ENCODE measurements at places on chromosomes 16 and 17. TPM values are rescaled to one million over a fixed set of nuclear protein-coding genes. Genes with fewer than 3 reads are reported as not detected.

GRCh38 chr16:8649829-8650554 lies 24.4 kb upstream of the ABAT start:
- no peak for DNase-seq

- peak; percentile 88 for DNase-seq
Observed at GRCh38 chr17:7912927-7913524, 3.1 kb downstream of the RNF227 start.

C16orf74 gene
- 3.5 TPM for total RNA-seq

GRCh38 chr17:54848368-54848987 lies 52.2 kb upstream of the TOM1L1 start:
- no peak for DNase-seq

- no peak for DNase-seq
Observed at GRCh38 chr17:15452746-15453145, 14.7 kb downstream of the CDRT4 start.

GRCh38 chr16:85046472-85046916 lies 18.9 kb downstream of the KIAA0513 start:
- no peak for DNase-seq

DNA sequence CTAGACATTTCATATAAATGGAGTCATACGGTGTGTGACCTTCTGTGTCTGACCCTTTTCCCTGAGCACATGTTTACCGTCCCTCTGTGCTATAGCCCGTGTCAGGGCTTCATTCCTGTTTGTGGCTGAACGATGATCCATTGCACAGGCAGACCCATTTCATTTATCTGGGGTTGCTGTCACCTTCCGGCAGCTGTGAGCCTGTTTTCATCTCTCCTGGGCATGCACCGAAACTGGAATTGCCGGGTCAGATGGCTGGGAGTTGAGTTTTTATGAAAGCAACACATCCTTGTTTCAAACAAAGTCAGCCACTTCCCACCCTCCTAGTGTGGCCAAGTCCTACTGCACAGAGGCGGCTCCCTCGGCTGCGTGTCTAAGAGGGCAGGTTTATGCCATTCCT lies 25.5 kb downstream of the BAIAP2 start:
- DNase-seq, result no peak

FAM171A2 gene
- total RNA-seq, result 9.2 TPM

MYO15B gene
- total RNA-seq, result 352 TPM

DNA sequence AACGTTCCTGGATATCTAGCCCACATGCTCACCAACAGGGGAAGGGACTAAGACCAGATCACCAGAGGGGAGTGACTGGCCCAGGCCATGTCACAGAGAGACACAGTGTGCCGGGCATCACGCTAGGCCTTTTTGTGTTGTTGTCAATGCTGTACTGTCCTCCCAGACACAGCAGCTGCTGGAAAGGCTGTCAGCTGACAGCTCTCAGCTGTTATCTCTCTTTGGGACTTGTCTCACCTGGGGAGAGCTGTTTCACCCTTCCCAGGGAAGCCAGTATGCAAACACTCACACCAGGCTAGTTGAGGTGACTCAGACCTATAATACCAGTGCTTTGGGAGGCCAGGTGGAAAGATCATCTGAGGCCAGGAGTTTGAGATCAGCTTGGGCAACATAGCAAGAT lies 19.4 kb downstream of the UNC45B start:
- no peak for DNase-seq

PIK3R5 gene
- total RNA-seq, result 17.0 TPM

GFER gene
- 14.5 TPM for total RNA-seq

GRCh38 chr16:86252596-86252995 lies 257.7 kb upstream of the FOXF1 start:
- DNase-seq, result peak; percentile 8

BAIAP2 gene
- total RNA-seq, result 5.1 TPM

DNA sequence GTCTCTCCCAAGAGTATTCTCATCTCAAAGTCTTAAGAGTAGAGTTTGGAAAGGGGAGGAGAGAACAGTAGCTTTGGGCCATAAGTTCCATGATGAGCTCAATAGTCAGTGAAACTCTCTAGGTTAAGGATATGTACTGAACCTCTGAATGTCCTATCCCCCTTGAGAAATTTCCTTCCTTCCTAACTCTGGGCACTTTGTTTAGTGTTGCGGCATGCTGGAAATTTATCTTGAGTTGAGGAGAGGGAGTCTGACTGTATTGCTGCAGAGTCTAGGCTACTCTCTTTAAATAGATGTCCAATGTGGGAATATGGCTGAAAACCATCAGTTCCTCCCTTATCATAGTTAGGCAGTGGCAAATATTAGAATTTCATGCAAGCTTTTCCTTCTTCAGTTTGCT lies 16.1 kb downstream of the MRTFB start:
- DNase-seq, result no peak

GRCh38 chr16:1099189-1100083 lies 3.4 kb upstream of the C1QTNF8 start:
- DNase-seq, result no peak

GRCh38 chr17:18300725-18301480 lies 13.9 kb downstream of the TOP3A start:
- no peak for DNase-seq

- no peak for DNase-seq
Observed at GRCh38 chr16:87048730-87049115, 268.5 kb downstream of the C16orf95 start.

HOXB8 gene
- not detected for total RNA-seq

GRCh38 chr17:78133971-78134898 lies 3.7 kb downstream of the TMC8 start:
- DNase-seq, result no peak

DNA sequence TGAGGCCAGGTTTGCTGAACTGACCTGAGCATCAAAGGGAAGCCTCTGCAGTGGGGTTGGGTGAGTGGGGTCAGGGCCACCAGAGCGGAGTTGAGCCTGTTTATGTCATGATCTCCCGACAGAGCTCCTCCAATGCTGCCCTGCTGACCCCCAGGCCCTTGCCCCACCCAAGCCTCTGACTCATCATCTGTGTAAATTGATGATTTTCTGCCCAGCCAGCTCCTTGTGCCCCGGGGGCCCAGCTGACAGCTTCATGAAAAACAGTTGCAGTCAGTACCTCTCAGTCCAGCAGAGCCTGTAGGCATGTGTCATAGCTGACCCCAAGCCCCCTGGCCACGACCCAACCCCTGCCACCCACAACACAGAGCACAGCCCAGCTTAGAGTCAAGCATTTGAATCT lies 134.9 kb downstream of the CCT6B start:
- DNase-seq, result no peak

- DNase-seq, result no peak
Observed at GRCh38 chr17:69466905-69467667, 52.6 kb downstream of the MAP2K6 start.

- DNase-seq, result no peak
Observed at GRCh38 chr17:17073030-17073564, 30.8 kb downstream of the MPRIP start.

- DNase-seq, result no peak
Observed at GRCh38 chr16:20676837-20677236, 20.6 kb downstream of the ACSM1 start.

- DNase-seq, result no peak
Observed at GRCh38 chr16:84616515-84616914, 1.4 kb downstream of the COTL1 start.

GFAP gene
- not detected for total RNA-seq

GRCh38 chr16:80554033-80554432 lies 13.2 kb downstream of the DYNLRB2 start:
- DNase-seq, result no peak

ABHD15 gene
- total RNA-seq, result 13.5 TPM

GRCh38 chr17:35775583-35775982 lies 14.9 kb downstream of the C17orf50 start:
- no peak for DNase-seq

RASL10B gene
- 2.2 TPM for total RNA-seq

DNA sequence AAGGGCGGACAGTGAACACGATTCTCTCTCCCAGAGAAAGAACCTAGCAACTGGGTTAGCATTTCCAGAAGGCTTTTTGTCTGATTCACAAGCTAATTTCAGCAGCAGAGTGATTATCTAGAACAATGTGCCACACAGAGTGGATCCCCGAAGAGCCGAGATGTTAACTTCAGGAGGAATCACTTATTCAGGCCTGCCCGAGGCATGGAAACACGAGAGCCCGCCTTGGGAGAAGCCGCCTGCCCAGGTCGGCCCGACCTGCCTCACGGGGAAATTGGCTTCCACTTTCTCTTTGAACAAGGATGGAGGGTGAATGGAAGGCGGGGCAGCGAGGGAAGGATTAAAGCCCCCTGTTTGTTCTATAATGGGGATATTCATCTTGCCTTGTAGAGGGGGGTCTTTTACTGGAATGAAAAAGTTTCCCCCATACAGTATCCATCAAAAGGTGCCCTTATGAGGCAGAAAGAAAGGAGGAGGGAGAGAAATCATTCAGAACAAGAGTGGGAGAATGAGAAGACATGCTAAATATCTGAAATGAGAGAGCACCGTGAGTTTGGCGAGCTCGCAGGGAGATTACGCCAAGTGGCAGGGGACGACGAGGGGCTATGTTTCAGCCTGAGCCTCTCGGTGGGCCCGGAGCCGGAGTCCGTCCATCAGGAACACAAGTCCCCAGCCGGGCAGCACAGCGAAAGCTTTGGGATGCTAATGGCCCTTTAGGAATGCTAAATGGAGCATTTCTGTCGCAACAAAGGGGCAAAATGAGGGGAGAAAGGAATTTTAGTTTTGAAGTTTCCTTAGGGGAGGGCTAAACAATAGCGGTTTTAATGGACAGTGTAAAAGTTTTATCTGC lies 33.0 kb downstream of the NTN1 start:
- no peak for DNase-seq

DNA sequence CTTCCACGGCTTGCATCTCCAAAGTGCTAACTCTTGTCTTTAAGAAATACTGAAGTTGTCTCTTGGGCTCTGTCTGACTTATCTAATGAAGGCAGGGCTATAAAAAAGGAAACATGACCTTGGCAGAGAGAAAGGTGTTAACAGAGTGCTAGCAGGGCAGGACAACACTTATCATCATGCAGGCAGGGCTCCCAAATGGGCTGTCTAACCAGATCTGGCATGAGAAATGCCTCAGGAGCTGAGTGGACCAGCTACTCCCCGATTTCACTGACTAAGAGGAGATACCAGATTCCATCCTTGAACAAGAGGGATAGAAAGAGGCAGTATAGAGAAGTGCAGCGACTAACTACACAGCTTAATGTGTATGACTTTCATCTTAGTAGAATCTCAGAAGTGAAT lies 32.6 kb downstream of the PMP22 start:
- no peak for DNase-seq

TPSAB1 gene
- total RNA-seq, result 72.2 TPM

DNA sequence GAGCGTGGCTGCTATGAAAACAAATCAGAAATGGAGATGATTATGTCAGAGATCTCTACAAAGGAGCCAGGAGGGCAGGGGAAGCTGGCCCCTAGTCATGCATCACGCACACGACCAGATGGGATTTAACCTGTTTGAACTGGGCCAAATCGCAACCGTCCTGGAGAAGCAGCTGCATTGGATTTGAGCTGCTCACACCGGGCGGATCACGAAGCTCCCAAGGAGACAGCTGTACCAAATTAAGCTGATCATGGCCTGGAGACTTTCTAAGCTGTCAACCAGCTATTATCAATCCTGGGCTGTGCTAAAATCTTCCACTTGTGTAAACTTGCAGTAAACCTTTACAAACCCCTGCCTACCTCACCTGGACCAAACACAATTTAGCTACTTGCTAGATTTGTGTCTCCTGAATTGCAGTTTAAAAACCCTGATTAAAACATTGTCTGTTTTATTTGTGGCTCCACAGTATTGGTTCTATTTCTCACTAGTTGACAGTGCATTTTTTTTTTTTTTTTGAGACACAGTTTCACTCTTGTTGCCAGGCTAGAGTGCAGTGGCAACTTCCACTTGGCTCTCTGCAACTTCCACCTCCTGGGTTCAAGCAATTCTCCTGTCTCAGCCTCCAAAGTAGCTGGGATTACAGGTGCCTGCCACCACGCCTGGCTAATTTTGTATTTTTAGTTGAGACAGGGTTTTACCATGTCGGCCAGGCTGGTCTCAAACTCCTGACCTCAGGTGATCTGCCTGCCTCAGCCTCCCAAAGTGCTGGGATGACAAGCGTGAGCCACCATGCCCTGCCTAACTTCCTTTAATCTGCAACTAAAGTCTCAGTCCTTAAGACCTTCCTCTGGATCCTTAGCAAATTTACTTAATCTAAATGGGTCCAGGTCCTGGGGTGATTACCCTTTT lies 98.3 kb upstream of the GRIN2A start:
- DNase-seq, result no peak

ZG16 gene
- total RNA-seq, result not detected

DNA sequence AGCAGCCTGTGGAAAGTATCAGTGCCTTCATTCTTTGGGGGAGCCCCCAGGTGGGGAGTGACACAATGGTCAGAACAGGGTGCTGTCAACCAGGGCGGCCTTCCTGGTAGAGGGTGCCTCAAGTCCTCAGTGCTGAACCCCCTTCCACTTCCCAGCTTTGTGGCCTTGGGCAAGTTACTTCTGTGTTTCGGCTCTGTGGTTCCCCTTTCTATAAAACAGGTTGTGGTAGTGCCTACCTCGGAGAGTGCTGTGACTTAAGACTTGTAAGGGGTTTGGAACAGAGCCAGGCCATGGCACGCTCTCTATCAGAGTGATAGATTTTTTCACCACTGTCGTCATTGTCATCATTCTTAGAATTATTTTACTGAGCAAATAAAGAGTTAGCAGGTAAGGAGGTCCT lies 141.1 kb downstream of the CCDC182 start:
- DNase-seq, result peak; percentile 56

- no peak for DNase-seq
Observed at GRCh38 chr17:9273428-9274391, 252.4 kb downstream of the NTN1 start.

CDRT15L2 gene
- total RNA-seq, result not detected

DNA sequence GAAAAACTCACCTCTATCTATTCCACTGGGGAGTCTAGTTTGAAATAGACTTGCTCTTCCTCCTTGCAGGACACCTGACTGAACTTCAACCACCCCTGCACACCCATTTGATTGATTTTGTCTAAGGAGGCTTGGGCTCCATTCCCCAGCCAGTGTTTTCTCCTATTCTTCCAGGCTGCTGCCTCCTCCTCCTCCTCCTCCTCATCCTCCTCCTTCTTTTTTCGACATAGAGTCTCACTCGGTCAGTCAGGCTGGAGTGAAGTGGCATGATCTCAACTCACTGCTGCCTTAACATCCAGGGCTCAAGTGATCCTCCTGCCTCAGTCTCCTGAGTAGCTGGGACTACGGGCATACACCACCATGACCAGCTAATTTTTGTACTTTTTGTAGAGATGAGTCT lies 1.8 kb upstream of the DLX4 start:
- no peak for DNase-seq

Data from hematopoietic multipotent progenitor cell (in vitro differentiated cells).